ENCODE measurements at places on chromosomes 7 and 10. TPM values are rescaled to one million over a fixed set of nuclear protein-coding genes. Genes with fewer than 3 reads are reported as not detected.

The KCNIP2 gene
- total RNA-seq, result 5.1 TPM

The HOXA2 gene
- total RNA-seq, result 4.0 TPM

The CDH23 gene
- total RNA-seq, result 6.7 TPM

The COL17A1 gene
- 1.2 TPM for total RNA-seq

The LDB3 gene
- 64.6 TPM for total RNA-seq

The SPDYE1 gene
- not detected for total RNA-seq

The MSMB gene
- not detected for total RNA-seq

The PRR15 gene
- total RNA-seq, result 10.8 TPM

The AGAP5 gene
- 9.9 TPM for total RNA-seq

The DPYSL4 gene
- 10.5 TPM for total RNA-seq

The GRM3 gene
- 0.18 TPM for total RNA-seq

The UCMA gene
- total RNA-seq, result not detected

The CHAT gene
- total RNA-seq, result not detected

The STOX1 gene
- total RNA-seq, result 5.4 TPM

The H2BK1 gene
- not detected for total RNA-seq

The CFAP70 gene
- total RNA-seq, result 5.7 TPM

The EBF3 gene
- 12.2 TPM for total RNA-seq

The C10orf62 gene
- 2.3 TPM for total RNA-seq

The TEX47 gene
- not detected for total RNA-seq

The SH2D4B gene
- total RNA-seq, result 0.12 TPM
